ENCODE measurements at places on chromosomes 11 and 22.
A peak's percentile ranks its signal among the peaks of the same experiment; 100 is the strongest.

DNA sequence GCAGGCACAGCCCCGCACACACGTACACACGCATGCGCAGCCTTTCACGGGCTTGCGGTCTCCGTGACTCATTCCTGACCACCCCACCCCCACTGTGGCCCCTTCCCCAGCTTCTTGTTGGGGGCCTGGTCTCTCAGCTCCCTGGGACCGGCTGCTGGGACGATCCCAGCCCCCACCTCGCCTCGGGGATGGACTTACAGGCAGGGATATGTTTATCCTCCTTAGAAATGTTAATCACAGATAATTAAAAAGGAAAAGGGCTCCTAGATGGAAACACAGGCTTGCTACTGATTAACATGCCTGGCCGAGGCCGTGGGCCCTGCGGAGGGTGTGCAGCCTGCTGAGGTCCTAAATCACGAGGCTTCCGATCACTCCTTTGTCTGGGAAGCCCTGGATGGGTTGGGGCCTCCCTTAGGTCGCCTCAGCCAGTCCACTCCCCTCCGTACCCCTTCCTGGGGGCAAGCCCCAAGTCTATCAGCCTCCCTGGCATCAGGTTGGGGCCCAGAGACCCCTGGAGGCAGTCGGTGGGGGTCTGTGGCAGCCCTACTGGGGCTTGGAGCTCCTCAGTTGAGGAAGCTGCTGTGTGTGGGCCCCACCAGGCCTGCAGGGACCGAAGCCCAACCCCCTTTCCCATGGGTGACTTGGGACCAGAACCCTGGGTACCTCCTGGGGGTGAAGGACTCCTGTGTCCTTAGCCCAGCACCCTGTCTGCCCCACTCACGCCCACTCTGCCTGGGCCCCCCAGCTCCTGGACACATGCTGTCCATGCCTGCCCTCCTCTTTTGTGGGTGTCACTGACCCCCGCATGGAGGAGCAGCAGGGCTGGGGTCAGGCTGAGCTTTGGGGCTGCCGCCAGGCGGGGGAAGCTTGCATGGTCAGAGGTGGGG, 20.6 kb downstream of the TSPAN4 start:
- no peak for DNase-seq

DNA sequence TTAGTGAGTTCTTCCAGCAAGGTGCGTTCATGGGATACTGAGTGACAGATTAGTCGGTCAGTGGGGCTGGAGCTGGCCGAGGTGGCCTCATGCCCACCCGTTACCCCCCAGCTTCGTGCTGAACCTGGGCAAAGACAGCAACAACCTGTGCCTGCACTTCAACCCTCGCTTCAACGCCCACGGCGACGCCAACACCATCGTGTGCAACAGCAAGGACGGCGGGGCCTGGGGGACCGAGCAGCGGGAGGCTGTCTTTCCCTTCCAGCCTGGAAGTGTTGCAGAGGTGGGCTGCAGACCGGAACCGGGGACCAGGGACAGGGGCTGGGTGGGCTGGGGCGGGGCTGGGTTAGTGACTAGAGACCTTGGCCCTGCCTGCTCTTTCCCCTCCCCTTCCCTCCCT, 2.9 kb downstream of the LGALS1 start:
- DNase-seq = no peak

DNA sequence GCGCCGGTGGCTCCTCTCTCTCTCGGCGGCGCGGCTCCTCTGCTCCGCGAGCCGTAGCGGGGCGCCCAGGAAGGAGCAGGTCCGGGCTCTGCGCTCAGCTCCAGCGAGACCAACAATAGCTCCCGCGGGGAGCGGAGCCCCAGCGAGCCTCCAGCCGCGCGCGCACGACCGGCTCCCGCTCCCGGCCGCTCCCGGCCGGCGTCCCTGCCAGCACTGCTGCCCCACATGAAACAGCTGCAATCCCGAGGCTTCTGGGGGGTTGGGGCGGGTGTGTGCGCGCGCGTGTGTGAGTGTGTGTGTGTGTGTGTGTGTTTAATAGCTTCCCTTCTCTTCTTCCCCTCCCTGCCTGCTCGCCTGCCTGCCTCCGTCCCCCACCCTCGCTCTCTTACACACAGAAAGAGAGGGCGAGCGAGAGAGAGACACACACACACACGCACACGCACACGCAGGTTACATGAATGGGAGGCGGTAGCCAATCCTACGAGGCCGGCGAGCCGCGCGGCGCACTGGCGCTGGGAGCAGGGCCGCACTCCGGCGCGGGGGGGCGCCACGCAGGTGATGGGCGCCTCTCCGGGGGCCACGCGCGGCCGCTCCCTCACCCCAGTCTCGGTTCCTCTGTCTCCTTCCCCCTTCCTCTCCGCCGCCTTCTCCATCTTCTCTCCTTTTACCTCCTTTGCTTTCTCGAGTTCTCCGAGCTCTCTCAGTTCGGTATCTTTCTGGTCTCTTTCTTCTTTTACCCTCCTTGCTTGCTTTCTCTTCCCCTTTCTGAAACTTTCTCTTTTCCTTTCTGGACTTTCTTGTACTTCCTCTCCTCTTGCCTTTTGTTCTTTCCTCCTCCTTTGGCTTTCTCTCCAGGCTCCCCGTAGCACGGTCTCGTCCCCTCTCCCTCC, at the start of gene TENM4:
TENM4 (minus strand) TSS at position 460 of the 890 bp plus-strand sequence. CDS start 371,086 bp downstream, outside the sequence.
- DNase-seq = no peak

- no peak for DNase-seq
Observed at GRCh38 chr11:22577854-22578253, 47.8 kb downstream of the FANCF start.

GRCh38 chr11:1348146-1348795, 38.8 kb upstream of the TOLLIP start:
- no peak for DNase-seq

DNA sequence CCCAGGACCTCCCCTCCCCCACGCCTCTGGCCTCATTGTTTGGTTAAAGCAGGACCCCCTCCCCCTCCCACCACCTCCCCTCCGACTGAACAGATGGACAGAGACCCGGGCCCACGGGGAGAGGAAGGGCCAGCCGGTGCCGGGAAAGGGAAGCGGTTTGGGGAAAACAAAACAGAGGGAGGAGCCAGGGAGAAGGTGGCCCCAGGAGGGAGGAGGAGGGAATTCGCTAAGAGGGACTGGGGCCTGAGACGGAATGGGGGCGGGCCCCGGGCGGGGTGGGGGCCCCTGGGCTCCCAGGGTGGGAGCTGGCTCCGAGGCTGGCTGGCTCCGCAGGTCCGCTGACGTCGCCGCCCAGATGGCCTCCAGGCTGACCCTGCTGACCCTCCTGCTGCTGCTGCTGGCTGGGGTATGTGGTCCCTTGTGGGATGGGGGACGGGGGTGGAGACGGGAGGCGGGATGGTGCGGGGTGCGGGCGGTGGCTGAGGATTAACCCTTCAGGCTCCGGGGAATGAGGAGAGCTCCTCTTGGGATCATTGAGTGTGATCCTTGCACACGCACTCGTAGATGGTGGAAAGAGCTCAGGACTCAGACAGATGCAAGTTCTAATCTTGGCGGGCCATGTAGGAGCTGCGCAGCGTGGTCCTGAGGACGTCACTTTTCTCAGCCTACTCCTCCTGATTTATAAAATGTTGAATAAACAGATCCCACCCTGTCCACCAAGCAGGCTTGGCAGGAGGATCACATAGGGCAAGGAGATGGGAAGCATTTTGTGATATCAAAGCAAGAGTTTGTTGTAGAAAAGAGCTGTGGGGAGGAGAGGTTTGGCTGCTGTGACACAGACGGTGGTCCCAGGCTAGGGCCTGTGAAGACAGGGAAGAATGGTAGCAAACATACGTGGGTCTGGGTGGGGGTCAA, 688 bp downstream of the SERPING1 start:
- no peak for DNase-seq

- no peak for DNase-seq
Observed at GRCh38 chr11:8947230-8947943, 4.6 kb upstream of the ASCL3 start.

GRCh38 chr11:94678236-94678635, 89.9 kb upstream of the AMOTL1 start:
- DNase-seq = no peak

DNA sequence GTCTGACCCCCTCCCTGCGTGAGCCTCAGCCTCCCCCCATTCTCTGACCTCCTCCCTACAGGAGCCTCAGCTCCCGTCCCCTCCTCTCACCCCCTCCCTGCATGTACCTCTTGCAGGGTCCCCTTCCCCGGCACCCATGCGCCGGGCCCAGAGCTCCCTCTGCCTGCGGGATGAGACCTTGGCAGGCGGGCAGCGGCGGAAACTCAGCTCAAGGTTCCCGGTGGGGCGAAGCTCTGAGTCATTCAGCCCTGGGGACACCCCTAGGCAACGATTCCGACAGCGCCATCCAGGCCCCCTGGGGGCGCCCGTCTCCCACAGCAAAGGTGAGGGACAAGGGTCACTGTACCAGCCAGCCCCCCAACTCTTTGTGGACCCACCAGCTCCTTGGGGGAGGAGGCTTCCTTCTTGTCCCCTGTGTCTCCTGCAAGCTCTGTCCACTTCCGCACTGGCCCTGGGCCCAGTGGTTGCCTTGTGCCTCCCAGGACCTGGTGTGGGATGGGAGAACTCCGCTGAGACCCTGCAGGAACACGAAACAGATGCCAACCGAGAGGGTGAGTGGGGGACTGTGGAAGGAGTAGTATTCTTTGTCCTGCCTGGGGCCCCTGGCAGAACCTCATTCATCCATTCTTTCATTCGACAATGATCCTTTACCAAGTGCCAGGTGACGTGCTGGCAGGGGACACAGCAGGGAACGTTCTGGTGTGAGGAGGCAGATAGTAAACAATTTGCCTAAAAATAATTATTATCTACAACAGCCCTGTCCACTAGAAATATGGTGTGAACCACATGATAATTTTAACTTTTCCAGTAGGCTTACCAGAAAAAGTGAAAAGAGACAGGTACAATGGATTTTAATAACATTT, 3.7 kb upstream of the RPS6KA4 start:
- DNase-seq = no peak

DNA sequence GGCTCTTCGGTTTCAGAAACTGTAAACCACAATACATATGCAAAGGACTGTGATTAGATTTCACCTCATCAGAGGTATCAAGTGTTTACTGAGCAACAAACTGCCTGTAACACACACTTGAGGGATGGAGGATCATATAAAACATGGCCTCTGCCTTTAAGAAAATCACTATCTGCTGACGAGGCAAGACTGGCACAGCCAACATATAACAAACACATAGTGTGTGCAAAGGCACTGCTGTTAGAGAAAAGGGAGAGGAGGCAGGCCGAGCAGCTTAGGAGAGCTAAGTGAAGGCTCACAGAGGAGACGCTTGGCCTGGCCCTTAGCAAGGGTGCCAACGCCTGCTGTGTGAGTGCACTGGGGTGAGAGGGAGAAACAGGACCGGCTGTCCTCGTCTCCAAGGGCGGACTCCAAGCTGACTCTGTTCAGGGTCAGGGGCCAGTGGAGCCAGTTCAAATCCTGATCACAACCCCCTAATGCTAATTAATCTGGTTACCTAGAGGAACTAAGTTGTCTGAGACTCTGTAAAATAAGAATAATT, 48.2 kb downstream of the LRFN4 start:
- DNase-seq = no peak

- DNase-seq = no peak
Observed at GRCh38 chr11:78070621-78071020, 7.0 kb downstream of the THRSP start.

GRCh38 chr11:134019500-134019899, 49.4 kb upstream of the JAM3 start:
- DNase-seq = no peak

DNA sequence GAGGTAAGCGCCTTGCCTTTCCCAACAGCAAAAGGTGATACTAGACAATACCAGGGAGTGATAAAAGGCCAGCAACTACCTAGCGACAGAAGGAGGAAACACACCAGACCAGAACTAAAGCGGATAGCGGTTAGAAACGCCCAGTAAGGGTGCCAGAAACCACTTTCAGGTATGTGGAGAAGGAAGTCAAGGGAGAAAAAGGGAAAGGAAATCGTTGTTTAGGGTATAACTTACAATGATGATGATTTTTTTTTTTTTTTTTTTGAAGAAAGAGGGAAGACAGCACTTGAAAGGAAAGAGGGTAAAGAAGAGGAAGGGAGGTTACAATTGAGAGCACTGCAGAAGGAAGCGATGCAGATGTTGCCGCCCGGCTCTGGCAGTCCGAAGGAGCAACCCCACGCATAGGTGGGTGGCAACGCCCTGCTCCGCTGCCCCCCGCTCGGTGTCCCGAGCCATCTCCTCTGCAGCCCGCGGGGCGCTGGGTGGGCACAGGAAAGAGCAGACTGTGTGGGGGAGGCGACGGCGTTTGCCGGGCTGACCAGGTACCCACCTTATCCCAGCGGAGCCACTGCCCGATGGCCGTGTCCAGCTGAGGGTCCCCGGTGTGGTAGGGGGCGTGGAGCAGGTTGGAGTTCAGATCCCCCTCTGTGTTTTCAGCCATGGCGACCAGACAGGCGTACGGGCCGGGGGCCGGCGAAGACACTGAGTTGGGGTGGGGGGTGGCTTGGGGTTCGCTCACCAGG, 561 bp downstream of the PGM2L1 start:
- peak; percentile 34 for DNase-seq

DNA sequence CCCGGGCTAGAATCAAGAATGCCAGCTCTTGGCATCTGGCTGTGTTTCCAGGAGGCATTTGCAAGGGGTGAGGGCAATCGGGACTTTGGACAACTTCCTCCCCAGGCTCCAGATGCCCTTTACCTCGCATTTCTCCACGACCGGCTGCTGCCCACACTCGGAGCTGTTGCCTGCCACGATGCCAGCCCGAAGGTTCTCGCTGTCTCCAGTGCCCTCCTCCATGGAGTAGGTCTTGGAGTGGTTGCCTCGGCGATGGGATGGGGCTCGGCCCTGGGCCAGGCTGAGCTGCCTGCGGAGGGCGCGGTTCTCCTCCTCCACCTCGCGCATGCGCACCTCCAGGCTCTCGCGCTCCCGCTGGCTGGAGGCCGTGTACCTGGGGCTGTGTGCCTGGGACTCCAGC, 270.0 kb downstream of the LARGE1 start:
- DNase-seq = no peak

DNA sequence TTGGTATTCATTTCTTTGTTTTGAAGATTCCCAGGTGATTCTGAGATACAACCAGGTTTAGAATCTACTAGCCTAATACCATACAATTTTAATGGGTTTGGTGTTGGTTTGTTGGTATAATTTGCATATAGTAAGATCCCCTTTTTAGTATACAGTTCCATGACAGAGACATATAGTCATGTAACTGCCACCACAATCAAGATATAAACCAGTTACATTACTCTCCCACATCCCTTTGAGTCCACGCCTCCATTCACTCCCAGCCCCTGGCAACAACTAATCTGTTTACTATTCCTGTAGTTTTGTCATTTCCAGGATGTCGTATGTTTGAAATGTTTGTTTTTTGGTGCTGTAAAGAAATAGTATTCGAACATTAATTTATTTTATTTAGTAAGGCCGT, 4.3 kb downstream of the ASRGL1 start:
- DNase-seq = no peak

GRCh38 chr22:20946080-20946986, 20.7 kb upstream of the AIFM3 start:
- DNase-seq = no peak

DNA sequence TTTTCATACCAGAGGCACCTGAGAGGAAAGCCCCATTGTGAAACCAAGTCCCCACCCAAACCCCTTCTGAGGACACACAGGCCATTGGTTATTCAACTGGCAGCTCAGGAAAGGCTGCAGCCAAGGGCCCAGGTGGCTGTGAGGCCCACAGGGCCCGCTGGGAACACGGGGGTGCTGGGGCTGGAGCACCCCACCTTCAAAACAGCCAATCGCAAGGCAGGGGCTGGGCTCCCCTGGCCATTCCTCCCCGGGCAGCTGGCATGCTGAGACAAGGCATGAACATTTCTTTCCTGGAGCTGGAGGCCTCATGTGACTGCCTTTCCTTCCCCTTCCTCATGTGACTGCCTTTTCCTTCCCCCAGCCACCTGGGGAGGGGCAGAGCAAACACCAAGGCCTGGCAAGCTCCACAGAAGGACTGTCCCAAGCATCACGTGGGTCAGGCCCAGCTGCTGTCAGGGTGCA, 76.9 kb downstream of the PIWIL3 start:
- no peak for DNase-seq

GRCh38 chr22:37627545-37627944, 11.9 kb upstream of the SH3BP1 start:
- peak; percentile 44 for DNase-seq
